ENCODE measurements at places on chromosomes 2 and 18. TPM values are rescaled to one million over a fixed set of nuclear protein-coding genes. Genes with fewer than 3 reads are reported as not detected.

ACADL gene
- 10.7 TPM for polyA plus RNA-seq

VAMP8 gene
- not detected for polyA plus RNA-seq

ANO7 gene
- 1.6 TPM for polyA plus RNA-seq

SMARCAL1 gene
- 19.1 TPM for polyA plus RNA-seq

C2orf66 gene
- not detected for polyA plus RNA-seq

GBX2 gene
- polyA plus RNA-seq: 0.15 TPM

ZNF2 gene
- 5.3 TPM for polyA plus RNA-seq

RAB10 gene
- 116 TPM for polyA plus RNA-seq

C2orf69 gene
- polyA plus RNA-seq: not detected

HK2 gene
- 6.3 TPM for polyA plus RNA-seq

CDH7 gene
- 0.65 TPM for polyA plus RNA-seq

EGR4 gene
- polyA plus RNA-seq: not detected

- DNase-seq: no peak
Measured at GRCh38 chr2:233481368-233482142, 85.0 kb downstream of the USP40 start.

DNA sequence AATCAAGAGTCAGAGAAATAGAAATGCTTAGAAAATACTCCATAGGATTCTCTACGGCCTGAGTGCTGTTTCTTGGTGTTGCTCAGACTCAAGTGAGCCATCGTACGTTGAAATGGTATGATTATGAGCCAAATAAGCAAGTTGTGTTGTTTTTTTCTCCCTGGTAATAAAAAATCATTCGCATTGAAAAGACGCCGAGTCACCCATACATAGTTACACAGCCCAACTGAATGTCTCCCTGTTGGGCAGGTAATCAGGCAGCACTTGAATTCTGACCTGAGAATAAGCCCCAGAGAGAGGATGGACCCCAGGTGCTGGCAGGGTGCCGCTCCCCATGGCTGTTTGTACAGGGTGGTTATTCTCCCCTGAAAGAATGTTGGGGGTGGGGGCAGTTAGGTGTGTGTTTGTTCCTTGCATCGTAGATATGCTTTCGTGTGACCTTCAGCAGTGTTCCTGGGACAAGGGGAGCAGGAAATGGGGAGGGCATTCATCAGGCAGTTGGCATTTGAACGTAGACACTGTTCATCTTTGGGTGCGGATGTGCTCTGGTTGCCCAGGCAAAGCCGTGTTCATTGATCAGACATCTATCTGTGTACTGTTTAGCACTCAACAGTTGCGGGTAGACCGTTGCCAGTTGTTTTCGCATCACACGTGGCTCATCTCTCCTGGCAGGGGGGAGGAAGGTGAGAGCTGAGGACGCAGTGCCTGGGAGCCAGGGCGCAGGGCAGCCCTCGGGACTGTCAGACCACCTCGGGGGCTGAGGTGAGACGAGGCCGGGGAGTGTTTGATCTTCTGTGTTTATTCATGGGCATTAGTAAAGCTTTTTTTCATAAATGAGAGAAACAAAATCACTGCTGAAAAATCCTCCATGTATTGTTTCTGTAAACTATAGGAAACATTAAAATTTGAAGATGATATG is 27.3 kb downstream of the MTCL1 start:
- DNase-seq: no peak

- DNase-seq: no peak
Measured at GRCh38 chr2:53690876-53691275, 76.7 kb upstream of the CHAC2 start.

- DNase-seq: no peak
Measured at GRCh38 chr2:109164311-109164710, 35.3 kb downstream of the SH3RF3 start.

- no peak for DNase-seq
Measured at GRCh38 chr2:67574230-67574629, 177.1 kb downstream of the ETAA1 start.

- DNase-seq: no peak
Measured at GRCh38 chr2:71534826-71535225, 81.5 kb downstream of the DYSF start.

DNA sequence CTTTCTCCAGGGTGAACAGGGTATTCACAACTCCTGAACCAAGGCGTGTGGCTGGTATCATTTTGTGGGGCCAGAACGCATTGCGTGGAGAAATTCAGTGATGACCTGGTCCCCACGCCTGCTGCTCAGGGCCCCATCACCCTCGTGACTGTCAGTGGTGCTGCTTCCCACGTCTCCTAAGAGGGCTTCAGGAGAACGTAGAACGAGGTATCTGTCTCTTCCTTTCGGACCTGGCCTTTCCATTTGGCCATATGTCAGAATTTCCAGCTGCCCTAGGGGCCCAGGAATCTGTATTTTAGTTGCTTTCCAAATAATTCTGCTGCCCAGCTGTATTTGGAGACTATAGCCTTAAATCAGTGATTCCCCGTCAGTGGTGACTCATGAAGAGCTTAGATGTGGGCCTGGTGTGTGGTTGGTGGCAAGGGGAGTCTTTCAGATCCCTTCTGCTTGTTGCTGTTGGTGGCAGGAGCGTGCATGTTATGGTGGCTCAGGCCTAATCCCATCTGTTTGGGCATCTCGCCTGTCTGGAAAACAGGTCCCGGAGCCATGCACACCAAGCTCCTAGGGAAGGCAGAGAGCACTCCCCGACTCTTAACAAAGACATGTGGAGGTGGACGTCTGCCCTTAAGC is 56.4 kb downstream of the NPAS2 start:
- DNase-seq: no peak

- DNase-seq: no peak
Measured at GRCh38 chr2:86335865-86336674, 1.4 kb downstream of the REEP1 start.

DNA sequence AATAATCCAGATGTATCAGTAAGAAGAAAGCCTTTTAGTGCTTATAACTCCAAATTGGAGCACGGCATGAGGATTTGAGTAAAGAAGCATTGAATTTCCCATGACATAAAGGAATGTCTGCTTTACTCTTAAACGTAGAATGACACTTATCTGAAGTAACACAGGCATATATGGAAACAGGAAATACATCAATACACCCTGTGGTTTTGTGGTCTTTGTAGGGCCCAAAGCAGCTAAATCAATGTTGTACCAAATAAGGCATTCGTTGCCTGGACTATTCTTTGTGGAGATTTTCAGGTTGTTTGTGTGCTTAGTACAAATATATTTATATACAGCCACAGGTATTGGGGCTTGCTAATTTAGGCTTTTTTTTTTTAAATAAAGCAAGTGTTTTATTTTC is 660.5 kb downstream of the LRRTM4 start:
- DNase-seq: no peak

GRCh38 chr18:55280503-55280902 is 307.5 kb downstream of the TCF4 start:
- peak; percentile 39 for DNase-seq

GRCh38 chr2:153462338-153462859 is 16.2 kb downstream of the RPRM start:
- DNase-seq: no peak

DNA sequence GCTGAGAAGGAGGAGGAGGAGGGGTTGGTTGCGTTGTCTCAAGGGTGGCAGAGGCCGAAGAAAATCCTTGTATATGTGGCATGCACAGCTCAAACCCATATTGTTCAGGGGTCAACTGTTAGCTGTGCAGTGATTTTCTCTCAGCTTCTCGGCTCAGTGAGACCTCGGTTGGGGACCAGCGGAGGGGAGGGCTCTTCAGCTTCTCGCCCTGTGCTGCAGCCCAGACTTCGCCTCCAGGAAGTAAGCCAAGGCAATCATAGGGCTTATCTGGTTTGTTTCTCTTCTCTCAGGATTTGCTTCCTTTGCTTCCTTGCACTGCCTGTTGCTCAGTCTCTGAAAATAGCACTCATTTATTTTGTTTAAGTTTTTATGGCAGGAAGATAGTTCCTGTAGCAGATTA is 85.5 kb downstream of the SOWAHC start:
- no peak for DNase-seq

DNA sequence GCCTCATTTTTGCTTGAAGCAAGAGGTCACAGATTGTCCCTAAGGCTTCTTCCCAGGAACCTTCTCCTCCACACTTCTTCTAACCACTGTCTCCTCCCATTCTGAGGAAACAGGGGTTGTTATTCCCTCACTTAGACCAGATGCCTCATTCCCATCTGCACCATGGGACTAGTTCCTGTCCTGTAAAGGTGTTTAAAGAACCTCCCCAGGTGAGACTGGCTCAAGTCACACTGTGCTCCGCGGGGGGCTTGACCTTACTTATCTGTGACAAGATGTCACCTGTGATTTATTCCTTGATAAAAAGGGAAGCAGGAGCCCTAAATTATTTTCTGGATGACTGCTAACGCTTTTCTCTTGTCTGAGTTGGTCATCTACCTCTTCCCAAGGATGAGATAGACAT is 8.2 kb upstream of the CDH2 start:
- no peak for DNase-seq

GRCh38 chr18:28365411-28365831 is 188.5 kb upstream of the CDH2 start:
- no peak for DNase-seq

GRCh38 chr2:85772019-85772745 is 18.4 kb downstream of the ATOH8 start:
- peak; percentile 100 for DNase-seq

DNA sequence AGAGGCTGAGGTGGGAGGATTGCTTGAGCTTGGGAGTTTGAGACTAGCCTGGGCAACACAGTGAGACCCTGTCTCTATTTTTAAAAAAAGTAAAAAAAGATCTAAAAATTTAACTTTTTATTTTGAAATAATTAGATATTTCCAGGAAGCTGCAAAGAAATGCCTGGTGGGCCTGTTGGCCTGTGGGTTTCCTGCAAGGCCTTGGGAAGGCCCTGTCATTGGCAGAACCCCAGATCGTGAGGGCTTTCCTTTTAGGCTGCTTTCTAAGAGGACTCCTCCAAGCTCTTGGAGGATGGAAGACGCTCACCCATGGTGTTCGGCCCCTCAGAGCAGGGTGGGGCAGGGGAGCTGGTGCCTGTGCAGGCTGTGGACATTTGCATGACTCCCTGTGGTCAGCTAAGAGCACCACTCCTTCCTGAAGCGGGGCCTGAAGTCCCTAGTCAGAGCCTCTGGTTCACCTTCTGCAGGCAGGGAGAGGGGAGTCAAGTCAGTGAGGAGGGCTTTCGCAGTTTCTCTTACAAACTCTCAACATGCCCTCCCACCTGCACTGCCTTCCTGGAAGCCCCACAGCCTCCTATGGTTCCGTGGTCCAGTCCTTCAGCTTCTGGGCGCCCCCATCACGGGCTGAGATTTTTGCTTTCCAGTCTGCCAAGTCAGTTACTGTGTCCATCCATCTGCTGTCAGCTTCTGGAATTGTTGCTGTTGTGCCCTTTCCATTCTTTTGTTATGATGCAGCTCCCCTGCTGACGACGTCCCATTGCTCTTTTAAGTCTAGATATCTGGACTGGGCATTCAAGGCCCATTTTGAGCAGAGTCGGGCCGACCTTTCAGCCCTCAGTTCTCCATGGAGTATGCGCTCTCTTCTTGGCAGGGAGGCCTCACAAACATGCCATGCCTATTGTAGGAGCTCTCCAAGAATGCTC is 6.6 kb downstream of the PROC start:
- DNase-seq: no peak

GRCh38 chr2:219118504-219118903 is 42.1 kb downstream of the NHEJ1 start:
- peak; percentile 6 for DNase-seq

Data from muscle of arm (tissue), 14 donors.